ENCODE measurements at places on chromosomes 6 and 20.

DNA sequence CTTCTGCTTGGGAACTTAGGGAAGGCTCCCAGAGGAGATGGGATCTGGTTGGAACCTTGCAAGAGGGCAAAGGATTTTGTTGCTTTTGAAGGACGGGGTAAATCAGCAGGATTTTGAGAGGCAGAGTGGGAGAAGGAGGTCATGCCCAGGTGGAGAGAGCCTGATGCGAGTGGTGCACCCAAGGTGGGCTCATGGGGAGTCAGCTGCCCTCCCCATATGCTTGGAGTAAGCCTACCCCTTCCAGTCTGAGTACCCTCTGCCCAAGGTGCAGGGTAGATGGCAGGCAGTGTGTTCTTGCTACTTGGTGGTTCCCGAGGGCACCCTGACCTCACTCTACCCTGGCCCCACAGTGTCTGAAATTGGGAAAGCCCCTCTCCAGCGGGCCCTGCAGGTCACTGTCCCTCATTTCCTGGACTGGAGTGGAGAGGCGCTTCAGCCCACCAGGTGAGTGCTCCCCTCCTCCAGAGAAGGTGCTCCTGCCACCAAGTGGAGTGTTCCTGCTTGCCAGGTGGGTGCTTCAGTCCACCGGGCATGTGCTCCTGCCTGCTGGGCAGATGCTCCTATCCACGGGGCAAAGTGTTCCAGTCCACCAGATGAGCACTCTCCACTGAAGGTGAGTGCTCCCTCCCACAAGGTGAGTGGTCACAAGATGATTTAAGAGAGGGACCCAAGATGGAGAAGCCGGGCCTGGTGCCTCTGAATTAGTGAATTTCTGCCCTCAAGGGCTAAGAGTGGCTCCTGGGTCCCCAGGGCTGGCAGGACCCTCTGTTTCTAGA, 3.4 kb downstream of the BPIFB2 start:
- DNase-seq = no peak

DNA sequence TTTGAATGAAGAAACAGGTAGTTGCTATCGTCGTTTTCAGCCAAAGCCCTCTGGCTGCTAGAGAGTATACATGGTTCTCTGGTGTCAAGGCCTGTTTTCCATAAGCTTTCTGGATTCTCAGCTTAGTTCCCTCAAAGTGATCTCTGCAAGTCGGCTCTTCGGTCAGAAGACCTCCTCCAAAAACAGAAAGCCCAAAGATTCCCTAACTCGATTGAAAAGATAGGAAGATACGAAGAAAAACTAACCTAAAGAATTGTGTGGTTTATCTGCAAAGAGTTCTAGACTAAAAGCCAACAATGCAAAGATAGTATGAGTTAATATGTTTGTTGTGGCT, 545 bp upstream of the ASCC3 start:
- no peak for DNase-seq

DNA sequence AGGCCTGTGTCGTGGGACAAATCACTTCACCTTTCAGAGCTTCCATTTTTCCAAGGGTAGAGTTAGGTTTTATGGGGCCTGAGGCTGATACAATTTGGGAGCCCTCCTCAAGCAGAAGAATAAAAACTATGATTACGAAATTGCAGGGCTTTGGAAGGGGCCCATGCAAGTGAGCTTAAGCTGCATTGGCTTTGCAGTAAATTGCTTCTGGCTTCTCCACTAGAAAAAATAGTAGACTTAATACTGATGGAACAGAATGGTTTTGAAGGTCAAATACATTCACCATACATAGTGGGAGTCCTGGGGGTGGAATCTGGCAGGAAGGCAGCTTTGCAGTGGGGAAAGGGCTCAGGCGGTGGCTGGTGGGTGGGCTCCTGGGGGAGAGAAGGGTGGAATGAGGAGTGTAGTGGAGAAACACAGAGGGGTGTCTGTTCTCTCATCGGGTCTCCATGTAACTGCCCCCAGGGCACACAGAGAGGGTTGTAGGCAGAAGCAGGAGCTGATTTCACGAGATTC, 55.9 kb upstream of the RNF24 start:
- no peak for DNase-seq

DNA sequence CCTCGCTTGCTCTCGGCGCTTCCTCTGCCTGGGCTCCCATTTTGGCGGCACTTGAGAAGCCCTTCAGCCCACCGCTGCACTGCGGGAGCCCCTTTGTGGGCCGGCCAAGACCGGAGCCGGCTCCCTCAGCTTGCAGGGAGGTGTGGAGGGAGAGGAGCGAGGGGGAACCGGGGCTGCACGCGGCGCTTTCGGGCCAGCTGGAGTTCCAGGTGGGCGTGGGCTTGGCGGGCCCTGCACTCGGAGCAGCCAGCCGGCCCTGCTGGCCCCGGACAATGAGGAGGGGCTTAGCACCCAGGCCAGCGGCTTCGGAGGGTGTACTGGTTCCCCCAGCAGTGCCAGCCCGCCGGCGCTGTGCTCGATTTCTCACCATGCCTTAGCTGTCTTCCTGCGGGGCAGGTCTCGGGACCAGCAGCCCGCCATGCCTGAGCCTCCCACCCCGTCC, 10.2 kb upstream of the SRPK1 start:
- no peak for DNase-seq

- DNase-seq = no peak
Measured at GRCh38 chr6:34142061-34142998, 3.6 kb downstream of the GRM4 start.

Data from inflammatory macrophage (primary cell).